ENCODE measurements at places on chromosomes 12 and 14. TPM values are rescaled to one million over a fixed set of nuclear protein-coding genes. Genes with fewer than 3 reads are reported as not detected.

The RNF212B gene
- total RNA-seq = not detected

The ANKRD33 gene
- 0.14 TPM for total RNA-seq

The CBLN3 gene
- total RNA-seq = 3.3 TPM

The MYF5 gene
- total RNA-seq = not detected

The TCL1B gene
- total RNA-seq = not detected

The CMA1 gene
- total RNA-seq = not detected

The GLT8D2 gene
- 12.6 TPM for total RNA-seq

The TMTC1 gene
- 20.5 TPM for total RNA-seq

The CIDEB gene
- 18.6 TPM for total RNA-seq

The BORCS5 gene
- total RNA-seq = 14.6 TPM

DNA sequence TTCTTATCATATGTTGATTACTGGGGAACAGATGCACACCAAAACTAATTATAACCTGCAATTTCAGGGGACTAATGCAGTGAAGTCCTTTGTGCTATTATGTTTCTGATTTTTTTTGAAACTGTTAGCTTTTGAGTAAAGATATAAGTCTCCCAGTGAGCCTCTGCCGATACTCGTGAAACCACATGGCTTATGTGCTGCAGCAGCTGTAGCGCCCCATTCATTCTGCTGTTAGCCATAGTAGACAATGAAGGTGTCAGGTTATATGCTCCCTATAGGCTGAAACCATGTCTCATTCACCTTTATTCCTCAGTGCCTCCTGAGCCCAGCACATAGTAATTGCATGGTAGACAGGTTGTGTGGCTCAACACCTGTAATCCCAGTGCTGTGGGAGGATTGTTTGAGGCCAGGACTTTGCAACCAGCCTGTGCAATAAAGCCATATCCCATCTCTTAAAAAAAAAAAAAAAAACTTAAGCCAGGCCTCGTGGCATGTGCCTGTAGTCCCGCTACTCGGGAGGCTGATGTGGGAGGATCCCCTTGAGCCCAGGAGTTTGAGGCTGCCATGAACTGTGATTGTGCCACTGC lies 25.0 kb downstream of the GOLGA5 start:
- DNase-seq = no peak
- no peaks in the 10 kb centered on the region for H3K4me1 ChIP-seq
- no peaks in the 10 kb centered on the region for H3K27me3 ChIP-seq
- no peaks in the 10 kb centered on the region for H3K36me3 ChIP-seq

- H3K27ac ChIP-seq = no peak overlapping the region
- H3K4me3 ChIP-seq = no peak overlapping the region
These were observed 132.8 kb downstream of the BCL11B start for GRCh38 chr14:99138999-99139865.

DNA sequence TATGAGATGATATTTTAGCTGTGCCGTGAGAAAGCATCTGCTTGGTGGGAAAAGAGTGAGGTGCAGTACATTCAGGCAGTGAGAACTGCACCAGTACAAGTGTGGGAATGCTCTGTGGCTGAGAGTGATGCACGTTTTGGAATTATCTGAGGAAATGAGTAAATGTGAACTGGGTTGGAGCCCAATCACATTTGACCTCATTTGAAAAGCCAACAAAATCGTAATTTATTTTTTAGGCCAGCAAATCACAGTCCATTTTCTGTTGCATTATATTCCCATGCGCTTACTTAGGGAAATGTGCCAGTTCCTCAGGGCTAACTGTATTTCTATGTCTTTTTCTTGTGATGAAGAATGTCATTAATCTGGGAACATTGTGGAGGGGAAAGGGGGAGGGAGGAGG lies 77.3 kb downstream of the SNAPC1 start:
- H3K4me1 ChIP-seq = no peaks in the 10 kb centered on the region
- no peaks in the 10 kb centered on the region for H3K27me3 ChIP-seq
- H3K4me3 ChIP-seq = no peak overlapping the region
- H3K27ac ChIP-seq = no peak overlapping the region
- no peaks in the 10 kb centered on the region for H3K36me3 ChIP-seq

DNA sequence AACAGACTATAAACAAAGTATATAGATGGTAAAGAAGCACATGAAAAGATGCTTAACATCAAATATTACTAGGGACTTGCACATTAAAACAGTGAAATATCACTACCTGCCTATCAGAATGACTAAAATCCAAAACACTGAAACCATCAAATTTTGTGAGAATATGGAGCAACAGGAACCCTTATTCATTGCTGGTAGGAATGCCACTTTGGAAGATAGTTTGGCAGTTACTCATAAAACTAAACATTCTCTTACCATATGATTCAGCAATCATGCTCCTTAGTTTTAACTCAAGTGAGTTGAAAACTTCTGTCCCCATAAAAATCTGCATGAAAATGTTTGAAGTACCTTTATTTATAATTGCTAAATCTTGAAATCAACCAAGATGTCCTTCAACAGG lies 297.6 kb downstream of the DAD1 start:
- H3K27me3 ChIP-seq = no peaks in the 10 kb centered on the region
- no peaks in the 10 kb centered on the region for H3K36me3 ChIP-seq
- DNase-seq = no peak
- no peak overlapping the region for H3K27ac ChIP-seq
- H3K4me1 ChIP-seq = no peaks in the 10 kb centered on the region

- no peaks in the 10 kb centered on the region for H3K27me3 ChIP-seq
- H3K36me3 ChIP-seq = no peaks in the 10 kb centered on the region
- H3K27ac ChIP-seq = no peak overlapping the region
- H3K4me1 ChIP-seq = no peaks in the 10 kb centered on the region
- H3K4me3 ChIP-seq = no peak overlapping the region
These were observed 350.5 kb upstream of the TMTC1 start for GRCh38 chr12:30134229-30134628.

GRCh38 chr12:113983265-113983664 lies 17.1 kb upstream of the RBM19 start:
- H3K4me3 ChIP-seq = no peak overlapping the region
- no peak for DNase-seq
- H3K27ac ChIP-seq = no peak overlapping the region
- no peaks in the 10 kb centered on the region for H3K36me3 ChIP-seq
- H3K27me3 ChIP-seq = no peaks in the 10 kb centered on the region
- no peaks in the 10 kb centered on the region for H3K4me1 ChIP-seq

GRCh38 chr14:96571311-96571710 lies 69.1 kb downstream of the PAPOLA start:
- no peak overlapping the region for H3K27ac ChIP-seq
- no peak for DNase-seq
- H3K4me1 ChIP-seq = peaks cover 8% of the 10 kb centered on the region
- H3K36me3 ChIP-seq = no peaks in the 10 kb centered on the region

DNA sequence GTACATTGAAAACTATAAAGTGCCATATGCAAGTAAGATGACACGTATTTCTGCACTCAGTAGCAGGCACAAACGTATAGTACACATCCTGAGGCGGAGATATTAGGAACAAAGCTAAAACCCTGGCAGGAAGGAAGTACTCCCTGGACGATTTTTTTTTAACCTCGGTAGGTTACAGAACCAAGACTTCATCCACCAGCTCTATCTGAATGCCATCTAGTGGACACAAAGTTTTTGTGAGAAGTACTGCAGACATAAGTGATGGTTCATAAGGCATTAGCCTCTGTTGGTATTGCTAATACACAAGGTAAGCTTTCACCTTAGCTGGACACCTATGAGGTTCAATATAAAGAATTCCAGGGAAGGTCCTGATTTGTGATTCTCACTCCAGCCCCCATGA lies 83.0 kb upstream of the CCDC196 start:
- H3K4me1 ChIP-seq = no peaks in the 10 kb centered on the region
- no peak overlapping the region for H3K27ac ChIP-seq
- H3K36me3 ChIP-seq = no peaks in the 10 kb centered on the region
- no peaks in the 10 kb centered on the region for H3K27me3 ChIP-seq
- H3K4me3 ChIP-seq = no peak overlapping the region
- DNase-seq = no peak

- H3K36me3 ChIP-seq = no peaks in the 10 kb centered on the region
- H3K27ac ChIP-seq = no peak within 1 kb of the TSS
- no peak for DNase-seq
- H3K4me1 ChIP-seq = no peaks in the 10 kb centered on the region
- H3K4me3 ChIP-seq = no peak within 1 kb of the TSS
These were observed at the start of gene CD163L1 for GRCh38 chr12:7444076-7444475. CD163L1 (minus strand) TSS chr12:7444153; CDS start chr12:7444127, 26 bp downstream.

- no peaks in the 10 kb centered on the region for H3K36me3 ChIP-seq
- H3K4me3 ChIP-seq = no peak overlapping the region
- H3K27me3 ChIP-seq = peaks cover 11% of the 10 kb centered on the region
- H3K27ac ChIP-seq = no peak overlapping the region
These were observed 6.3 kb upstream of the NPAS3 start for GRCh38 chr14:32932302-32932913.

GRCh38 chr14:49924852-49925251 lies 32.0 kb downstream of the ARF6 start:
- H3K4me3 ChIP-seq = no peak overlapping the region
- no peaks in the 10 kb centered on the region for H3K36me3 ChIP-seq
- DNase-seq = no peak
- no peak overlapping the region for H3K27ac ChIP-seq
- no peaks in the 10 kb centered on the region for H3K27me3 ChIP-seq

DNA sequence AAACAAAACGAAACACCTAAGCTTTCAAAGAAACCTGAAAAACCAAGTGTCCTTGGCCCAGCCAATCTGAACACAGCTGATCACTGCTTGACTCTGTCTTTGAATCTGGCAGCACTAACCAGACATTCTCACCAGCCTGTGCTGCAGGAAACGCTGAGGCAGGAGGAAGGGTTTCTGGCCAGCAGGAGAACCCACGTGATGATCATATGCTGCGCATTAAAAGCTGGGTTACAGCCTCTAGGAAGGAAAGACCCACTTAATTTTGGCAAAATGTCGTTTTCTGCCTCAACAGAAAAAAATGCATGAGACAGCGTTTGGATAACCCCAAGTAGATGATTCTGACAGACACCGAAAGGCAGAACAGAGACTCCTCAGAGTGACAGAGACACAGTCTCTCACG lies 9.8 kb downstream of the APPL2 start:
- no peaks in the 10 kb centered on the region for H3K27me3 ChIP-seq
- no peaks in the 10 kb centered on the region for H3K4me1 ChIP-seq
- H3K27ac ChIP-seq = peak overlapping the region; percentile 91
- H3K4me3 ChIP-seq = no peak overlapping the region
- H3K36me3 ChIP-seq = no peaks in the 10 kb centered on the region
- peak; percentile 79 for DNase-seq

- H3K4me1 ChIP-seq = no peaks in the 10 kb centered on the region
- H3K4me3 ChIP-seq = no peak overlapping the region
- no peak for DNase-seq
These were observed 155.9 kb downstream of the CALM1 start for GRCh38 chr14:90552465-90553297.

DNA sequence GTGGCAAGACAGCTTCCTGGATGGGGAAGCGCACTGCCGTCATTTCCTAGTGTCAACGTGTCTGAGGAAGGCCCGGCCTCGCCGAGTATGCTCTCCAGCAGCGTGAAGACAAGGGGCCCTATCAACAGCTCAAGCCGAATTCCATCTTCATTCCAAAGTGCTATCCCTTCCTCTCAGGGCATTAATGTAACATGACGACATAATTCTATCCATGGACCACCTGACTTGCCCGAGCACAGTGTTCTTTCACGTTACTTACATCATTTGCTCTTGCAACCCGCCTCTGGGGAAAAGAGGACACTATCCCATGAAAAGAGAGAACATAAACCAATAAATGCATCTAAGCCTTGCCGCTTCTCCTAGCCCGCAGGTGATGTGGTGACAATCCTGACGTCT lies 22.9 kb downstream of the CCDC92 start:
- DNase-seq = no peak
- no peak overlapping the region for H3K4me3 ChIP-seq
- no peak overlapping the region for H3K27ac ChIP-seq
- H3K36me3 ChIP-seq = no peaks in the 10 kb centered on the region

DNA sequence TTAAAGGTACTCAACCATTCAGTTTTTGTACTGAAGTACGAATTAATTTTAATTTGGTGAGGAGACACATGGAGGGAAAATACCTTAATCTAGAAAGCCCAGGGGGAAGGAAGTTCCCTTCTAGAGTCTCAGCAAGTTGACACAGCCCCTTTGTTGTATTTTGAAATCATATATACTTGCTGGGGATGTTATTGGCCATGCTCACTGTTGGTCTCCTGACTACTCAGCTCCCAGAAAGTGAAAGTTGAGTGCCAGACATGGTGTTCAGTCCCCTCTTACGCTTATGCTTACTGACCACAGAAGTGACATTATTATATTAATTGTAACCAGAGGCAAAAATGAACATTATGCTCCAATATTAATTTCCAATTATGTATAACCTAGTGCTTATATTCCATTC lies 28.1 kb downstream of the ARF6 start:
- H3K4me3 ChIP-seq = no peak overlapping the region
- DNase-seq = no peak
- no peaks in the 10 kb centered on the region for H3K4me1 ChIP-seq
- H3K27me3 ChIP-seq = no peaks in the 10 kb centered on the region
- H3K36me3 ChIP-seq = no peaks in the 10 kb centered on the region
- H3K27ac ChIP-seq = no peak overlapping the region

GRCh38 chr12:58576916-58577315 lies 343.4 kb downstream of the LRIG3 start:
- H3K4me3 ChIP-seq = no peak overlapping the region
- H3K4me1 ChIP-seq = no peaks in the 10 kb centered on the region
- no peaks in the 10 kb centered on the region for H3K36me3 ChIP-seq
- DNase-seq = no peak
- no peak overlapping the region for H3K27ac ChIP-seq
- H3K27me3 ChIP-seq = no peaks in the 10 kb centered on the region

- H3K4me3 ChIP-seq = no peak overlapping the region
- no peaks in the 10 kb centered on the region for H3K27me3 ChIP-seq
- H3K27ac ChIP-seq = no peak overlapping the region
- no peaks in the 10 kb centered on the region for H3K36me3 ChIP-seq
- no peak for DNase-seq
- no peaks in the 10 kb centered on the region for H3K4me1 ChIP-seq
These were observed 12.9 kb downstream of the USP30 start for GRCh38 chr12:109065154-109065852.

- H3K4me3 ChIP-seq = no peak overlapping the region
- H3K27me3 ChIP-seq = no peaks in the 10 kb centered on the region
- H3K4me1 ChIP-seq = no peaks in the 10 kb centered on the region
- DNase-seq = no peak
- no peak overlapping the region for H3K27ac ChIP-seq
- no peaks in the 10 kb centered on the region for H3K36me3 ChIP-seq
These were observed 64.8 kb upstream of the PSMC1 start for GRCh38 chr14:90191585-90191984.

Measured in uterus (tissue), 4 donors.